ENCODE measurements at places on chromosomes 4 and X.
A peak's percentile ranks its signal among the peaks of the same experiment; 100 is the strongest.

DNA sequence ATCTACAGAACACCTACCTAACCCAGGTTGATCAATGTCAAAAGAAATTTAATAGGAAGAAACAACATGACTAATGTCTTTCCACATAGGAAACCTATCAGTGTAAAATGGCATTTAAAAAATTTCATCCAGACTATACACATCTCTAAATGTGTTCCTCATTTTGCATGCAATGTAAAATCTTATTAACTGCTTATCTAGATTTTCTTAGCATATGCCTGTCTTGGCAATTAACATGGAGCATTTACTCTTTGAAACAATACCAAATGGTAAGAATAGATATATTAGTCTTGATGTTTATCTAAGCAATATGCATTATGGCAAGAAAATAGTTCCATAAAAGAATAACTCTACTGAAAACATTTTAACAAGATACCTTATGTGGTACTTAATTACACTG, 199.8 kb downstream of the TRAM1L1 start:
- DNase-seq = no peak

DNA sequence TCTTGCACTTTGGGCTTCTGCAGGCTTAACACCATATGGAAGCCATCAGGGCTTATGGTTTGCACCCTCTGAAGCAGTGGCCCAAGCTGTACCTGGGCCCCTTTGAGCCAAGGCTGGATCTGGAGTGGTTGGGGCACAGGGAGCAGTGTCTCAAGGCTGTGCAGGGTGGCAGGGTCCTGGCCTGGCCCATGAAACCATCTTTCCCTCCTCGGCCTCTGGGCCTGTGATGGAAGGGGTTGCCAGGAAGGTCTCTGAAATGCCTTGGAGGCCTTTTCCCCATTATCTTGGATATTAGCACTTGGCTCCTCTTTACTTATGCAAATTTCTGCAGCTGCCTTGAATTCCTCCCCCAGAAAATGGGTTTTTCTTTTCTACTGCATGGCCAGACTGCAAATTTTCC, 134.7 kb upstream of the USP9X start:
- DNase-seq = no peak

DNA sequence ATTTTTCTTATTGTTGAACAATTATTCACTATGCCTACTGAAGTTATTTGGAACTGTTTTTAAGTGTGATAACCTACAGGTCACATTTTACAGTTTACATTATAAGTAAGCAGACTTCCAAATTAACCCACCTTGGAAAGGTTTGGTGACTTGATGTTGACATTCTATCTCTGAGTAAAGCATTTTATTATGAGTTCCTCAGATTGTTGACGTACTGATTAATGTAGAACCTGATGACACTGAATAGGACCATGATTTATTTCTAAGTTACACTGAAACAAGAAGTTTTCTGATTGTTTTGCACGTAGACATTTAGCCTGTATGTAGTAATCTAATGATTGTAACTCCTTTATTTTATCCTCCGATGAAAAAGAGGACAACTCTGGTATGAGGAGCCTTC, 17.0 kb upstream of the CXCL3 start:
- DNase-seq = no peak

- DNase-seq = no peak
Measured at GRCh38 chr4:123244137-123244536, 152.5 kb upstream of the SPRY1 start.

GRCh38 chr4:82381661-82382296, 8.0 kb upstream of the HNRNPD start:
- DNase-seq = no peak

- DNase-seq = no peak
Measured at GRCh38 chr4:2079006-2079405, 19.9 kb downstream of the NAT8L start.

GRCh38 chr4:101019313-101019712, 328.0 kb downstream of the PPP3CA start:
- DNase-seq = no peak

GRCh38 chr4:31334086-31334910, 614.1 kb downstream of the PCDH7 start:
- DNase-seq = no peak

GRCh38 chrX:57286507-57287251, at the start of gene FAAH2:
TSS of gene FAAH2 (plus strand) at chrX:57286706. CDS start at chrX:57286826, 120 bp downstream.
- DNase-seq = peak; percentile 27

DNA sequence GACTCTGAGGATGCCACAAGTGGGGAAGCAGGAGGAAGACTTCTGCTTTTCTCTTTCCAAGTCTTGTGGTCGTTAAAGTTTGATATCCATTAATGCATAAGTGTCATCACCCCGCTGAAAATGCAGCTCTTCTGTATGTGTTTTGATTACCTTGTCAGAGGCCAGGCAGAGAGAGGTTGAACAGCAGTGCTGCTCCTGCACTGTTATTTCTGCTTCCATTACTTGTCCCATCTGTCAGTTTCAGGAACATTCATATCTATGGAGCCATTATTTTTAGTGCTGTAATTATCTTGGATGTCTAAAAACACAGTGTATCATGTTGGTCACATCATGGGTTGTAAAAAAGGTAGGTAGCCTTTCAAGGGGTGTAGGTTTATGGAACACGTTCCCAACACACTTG, 62.0 kb upstream of the ESX1 start:
- no peak for DNase-seq

GRCh38 chrX:30892591-30892990, 3.5 kb upstream of the TAB3 start:
- DNase-seq = no peak

DNA sequence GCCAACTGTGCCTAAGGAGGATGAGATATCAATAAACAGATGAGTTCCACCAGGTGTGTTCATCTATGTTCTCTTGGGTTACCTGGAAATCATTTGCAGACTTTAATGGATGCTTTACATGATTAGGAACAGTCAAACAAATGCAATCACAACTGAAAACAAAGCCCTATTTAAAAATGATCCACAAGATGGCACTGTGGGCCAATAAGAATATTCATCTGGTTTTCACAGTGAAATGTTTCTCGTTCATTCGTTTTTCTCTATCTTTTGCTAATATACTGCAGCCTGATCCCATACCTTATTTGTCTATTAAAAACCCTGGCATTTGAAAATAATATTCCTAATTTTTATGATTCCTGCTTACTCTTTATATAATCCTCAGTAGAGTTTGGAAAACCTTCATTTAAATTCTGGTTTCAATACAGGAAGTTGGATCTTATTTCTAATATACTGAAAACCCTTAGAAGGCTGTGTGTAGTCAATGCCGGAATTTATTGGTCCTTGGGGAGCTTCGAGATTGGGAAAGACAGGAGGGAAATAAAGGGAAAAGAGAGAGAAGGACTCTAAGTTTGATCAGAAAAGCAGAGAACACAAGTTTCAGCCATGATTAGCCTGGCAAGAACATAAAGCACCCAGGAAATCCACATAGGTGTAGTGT, 63.8 kb upstream of the TAPT1 start:
- peak; percentile 72 for DNase-seq

DNA sequence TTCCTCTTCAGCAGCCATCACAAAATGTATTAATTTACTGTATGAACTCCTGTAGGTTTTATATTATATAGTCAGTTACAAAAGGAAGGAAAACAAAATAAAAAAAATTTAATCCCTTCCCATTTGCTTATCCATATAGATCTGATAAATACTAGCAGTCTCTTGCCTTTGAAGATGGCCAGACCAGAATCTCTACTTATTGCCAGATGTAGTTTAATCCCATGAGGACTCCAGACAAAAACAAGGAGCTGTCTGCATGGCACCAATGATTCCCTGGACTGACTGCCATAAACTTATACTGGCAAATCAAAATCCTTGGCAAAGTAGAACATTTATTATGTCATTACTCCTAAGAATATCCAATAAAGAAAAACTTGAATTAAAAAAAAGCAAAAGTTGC, 223.3 kb upstream of the MAB21L2 start:
- DNase-seq = no peak

GRCh38 chr4:77028246-77028645, 47.5 kb downstream of the CCNI start:
- no peak for DNase-seq

- DNase-seq = no peak
Measured at GRCh38 chr4:189088780-189089179, 851.9 kb upstream of the FRG1 start.

GRCh38 chr4:4994312-4995097, 24.8 kb downstream of the CYTL1 start:
- DNase-seq = peak; percentile 84

GRCh38 chrX:139890991-139891700, 41.7 kb downstream of the ATP11C start:
- DNase-seq = no peak

DNA sequence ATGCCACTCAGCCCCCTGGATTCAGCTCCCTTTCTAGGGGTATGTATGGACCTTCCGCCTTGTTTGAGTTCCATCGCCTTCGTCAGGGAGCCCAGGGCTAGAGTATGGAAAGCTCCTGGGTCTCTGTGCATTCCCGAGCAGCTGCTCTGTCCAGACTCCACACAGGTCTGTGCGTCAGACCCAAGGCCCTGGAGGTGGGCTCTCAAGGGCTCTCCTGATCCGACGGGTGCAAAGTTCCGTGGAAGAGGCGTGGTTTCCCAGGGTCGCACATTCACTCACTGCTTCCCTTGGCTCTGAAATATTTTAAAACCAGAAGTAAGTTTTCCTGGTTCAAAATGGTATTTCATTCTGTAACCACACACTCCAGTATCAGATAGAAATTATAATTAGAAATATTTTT, 863.2 kb downstream of the TRIML1 start:
- no peak for DNase-seq

DNA sequence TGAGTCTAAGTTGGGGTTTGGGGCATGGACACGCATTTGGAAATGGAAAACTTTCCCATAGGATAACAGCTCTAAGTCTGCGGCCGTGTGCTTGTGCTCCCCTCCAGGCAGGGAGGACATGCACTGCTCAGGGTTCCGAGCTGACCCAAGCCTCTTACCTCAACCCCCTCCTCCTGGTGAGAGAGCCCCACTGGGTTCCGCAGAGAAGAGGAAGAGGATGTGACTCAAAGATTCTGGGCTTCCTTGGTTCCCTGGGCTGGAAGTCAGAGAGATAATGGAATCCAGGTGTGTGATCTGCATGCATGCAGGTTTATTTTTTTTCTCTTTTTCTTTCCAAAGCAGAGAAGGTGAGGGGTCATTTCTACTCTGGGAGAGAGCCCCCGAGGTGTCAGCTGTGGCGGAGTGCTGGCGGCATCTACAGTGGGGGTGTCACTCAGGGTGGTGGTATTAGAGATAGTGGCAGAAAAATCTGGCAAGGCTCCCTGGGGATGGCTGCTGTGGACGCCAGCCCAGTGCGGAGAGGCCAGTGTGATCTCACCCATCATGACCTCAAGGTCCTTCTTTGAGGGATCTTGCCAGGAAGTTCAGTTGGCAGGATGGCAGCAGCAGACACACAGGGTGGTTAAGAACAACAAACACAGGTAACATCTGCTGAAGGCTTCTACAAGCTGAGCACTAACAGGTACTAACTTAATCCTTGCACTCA, 168.7 kb upstream of the HAND2 start:
- no peak for DNase-seq

DNA sequence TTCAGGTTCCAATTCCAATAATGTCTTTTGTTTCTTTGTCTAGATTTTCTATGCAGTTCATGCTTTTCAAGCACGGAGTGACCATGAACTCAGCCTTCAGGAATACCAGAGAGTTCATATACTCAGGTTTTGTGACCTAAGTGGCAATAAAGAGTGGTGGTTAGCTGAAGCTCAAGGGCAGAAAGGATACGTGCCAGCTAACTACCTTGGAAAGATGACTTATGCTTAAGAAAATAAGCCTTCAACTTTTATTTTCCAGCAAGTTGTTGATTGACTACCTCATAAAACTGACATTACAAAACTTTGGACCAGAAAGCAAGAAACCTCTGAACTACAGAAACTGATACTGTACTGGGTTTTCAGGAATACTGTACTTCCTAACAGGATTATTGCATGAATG, 30.8 kb downstream of the INTS12 start:
- no peak for DNase-seq

GRCh38 chr4:181949704-181950312, 293.4 kb upstream of the TENM3 start:
- no peak for DNase-seq

GRCh38 chr4:37023504-37023903, 221.0 kb upstream of the NWD2 start:
- DNase-seq = no peak

DNA sequence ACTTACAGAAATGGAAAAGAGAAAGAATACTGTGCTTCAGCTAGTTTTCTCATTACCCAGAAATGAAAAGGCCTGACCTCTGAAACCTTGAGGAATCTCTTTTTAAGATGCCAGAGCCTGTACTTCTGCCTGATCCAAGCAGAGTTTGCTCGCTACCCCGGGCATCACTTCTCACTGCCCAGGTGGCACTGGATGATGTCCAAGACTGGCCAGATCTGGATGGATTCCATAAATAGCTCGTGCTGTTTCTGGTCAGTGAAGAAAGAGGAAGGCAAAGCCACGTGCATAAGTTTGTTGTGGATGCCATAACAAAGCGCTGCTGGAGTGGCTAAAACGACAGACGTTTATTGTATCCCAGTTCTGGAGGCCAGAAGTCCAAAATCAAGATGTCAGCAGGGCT, 133.5 kb downstream of the TBL1X start:
- no peak for DNase-seq

GRCh38 chr4:48131736-48132135, 2.3 kb downstream of the TXK start:
- no peak for DNase-seq

DNA sequence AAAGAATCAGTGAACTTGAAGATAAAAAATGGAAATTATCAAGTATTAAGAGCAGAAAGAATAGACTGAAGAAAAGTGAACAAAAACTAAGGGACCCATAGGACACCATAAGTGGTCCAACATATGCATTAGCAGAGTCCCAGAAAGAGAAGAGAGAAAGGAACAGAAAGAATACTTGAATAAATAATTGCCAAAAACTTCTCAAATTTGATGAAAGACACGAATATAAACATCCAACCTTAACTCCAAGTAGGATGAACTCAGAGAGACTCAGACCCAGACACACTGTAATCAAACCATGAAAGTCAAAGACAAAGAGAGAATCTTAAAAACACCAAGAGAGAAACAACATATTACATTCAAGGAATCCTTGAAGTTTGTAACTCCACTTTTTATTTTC, 35.7 kb downstream of the MORC4 start:
- DNase-seq = no peak

DNA sequence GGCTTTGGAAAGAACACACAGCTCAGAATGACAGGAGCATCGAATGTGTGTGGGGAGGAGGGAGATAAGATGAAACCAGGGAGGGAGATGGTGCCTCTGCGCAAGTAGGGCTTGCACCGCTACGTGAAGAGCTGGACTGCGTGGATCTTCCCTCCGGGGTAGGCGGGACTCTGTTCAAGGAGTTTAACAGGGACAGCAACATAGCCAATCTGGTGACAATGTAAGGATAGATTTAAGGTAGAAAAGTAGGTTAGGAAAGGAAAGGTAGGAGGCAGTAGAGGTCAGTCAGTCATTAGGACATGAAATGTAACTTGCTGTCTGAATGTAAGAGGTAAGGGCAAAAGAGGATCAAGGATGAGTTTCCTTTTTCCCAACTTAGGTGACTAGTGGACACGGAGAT, 152.5 kb downstream of the DCTD start:
- no peak for DNase-seq

- no peak for DNase-seq
Measured at GRCh38 chrX:53249408-53250042, 24.5 kb upstream of the KDM5C start.

GRCh38 chr4:79584352-79584751, 176.3 kb upstream of the GK2 start:
- no peak for DNase-seq

- no peak for DNase-seq
Measured at GRCh38 chr4:40685300-40685699, 55.6 kb upstream of the RBM47 start.

- DNase-seq = no peak
Measured at GRCh38 chrX:91311969-91312368, 122.7 kb upstream of the PABPC5 start.

- no peak for DNase-seq
Measured at GRCh38 chr4:29566371-29566770, 1153.8 kb upstream of the PCDH7 start.

Measured in NCI-H1417 (cell line).